ENCODE measurements at places on chromosomes 11 and 22.

- no peak for DNase-seq
Observed at GRCh38 chr11:26987272-26987671, 6.6 kb upstream of the FIBIN start.

GRCh38 chr11:74895340-74896116, 53.4 kb downstream of the XRRA1 start:
- no peak for DNase-seq

DNA sequence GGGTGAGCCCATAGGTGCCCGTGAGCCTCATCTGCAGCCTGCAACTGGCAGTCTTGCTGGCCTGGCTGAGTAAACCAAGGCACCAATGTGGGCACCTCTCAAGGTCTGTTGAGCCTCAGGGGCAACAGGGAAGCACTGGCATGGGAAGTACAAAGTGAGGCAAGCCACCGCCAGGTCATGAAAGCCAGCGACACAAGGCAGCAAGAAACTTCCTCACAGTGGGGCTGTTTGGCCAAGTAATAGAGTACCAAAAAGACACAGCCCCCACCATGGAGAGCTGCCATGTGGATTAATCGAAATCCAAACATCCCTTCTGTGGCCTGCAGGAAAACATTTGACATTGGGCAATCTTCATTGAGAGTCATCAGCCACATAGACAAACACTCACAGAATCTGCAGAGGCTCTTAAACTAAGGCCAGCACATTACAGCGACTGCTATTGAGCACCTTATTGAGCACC, 43.6 kb upstream of the FIBIN start:
- no peak for DNase-seq

DNA sequence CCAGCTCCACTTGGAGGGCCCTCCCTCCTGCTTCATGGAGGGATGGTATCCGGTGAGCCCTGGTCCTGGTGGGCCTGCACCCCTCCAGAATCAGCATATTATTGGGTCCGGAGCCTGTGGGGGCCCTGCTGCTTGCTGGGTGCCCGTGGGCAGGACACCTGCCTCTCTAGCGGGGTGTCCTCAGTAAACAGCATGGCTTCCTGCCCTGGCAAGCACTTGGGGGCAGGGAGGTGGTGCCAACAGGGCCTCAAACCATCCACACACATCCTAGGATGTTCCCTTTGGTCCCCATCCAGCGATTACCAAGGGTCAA, 108.3 kb downstream of the CTTN start:
- no peak for DNase-seq

DNA sequence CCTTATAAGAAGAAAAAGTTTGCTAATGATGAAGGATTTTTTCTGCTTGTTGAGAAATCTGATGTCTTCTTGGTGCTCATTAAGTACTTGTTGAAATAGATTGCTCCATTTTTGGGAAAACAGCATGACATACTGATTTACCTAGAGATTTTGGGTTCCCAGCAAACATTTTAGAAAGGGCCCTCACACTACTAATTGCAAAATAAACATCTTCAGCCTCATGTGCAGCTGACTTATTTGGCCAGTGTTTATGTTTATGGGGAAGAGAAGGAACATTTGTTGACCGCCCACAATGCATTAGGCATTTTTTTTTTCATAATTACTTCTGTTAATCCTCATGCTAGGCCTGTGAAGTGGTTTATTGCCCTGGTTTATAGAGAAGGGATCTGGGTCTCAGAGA, 40.1 kb downstream of the LDLRAD3 start:
- no peak for DNase-seq

GRCh38 chr11:110858547-110858921, 146.3 kb upstream of the ARHGAP20 start:
- no peak for DNase-seq

DNA sequence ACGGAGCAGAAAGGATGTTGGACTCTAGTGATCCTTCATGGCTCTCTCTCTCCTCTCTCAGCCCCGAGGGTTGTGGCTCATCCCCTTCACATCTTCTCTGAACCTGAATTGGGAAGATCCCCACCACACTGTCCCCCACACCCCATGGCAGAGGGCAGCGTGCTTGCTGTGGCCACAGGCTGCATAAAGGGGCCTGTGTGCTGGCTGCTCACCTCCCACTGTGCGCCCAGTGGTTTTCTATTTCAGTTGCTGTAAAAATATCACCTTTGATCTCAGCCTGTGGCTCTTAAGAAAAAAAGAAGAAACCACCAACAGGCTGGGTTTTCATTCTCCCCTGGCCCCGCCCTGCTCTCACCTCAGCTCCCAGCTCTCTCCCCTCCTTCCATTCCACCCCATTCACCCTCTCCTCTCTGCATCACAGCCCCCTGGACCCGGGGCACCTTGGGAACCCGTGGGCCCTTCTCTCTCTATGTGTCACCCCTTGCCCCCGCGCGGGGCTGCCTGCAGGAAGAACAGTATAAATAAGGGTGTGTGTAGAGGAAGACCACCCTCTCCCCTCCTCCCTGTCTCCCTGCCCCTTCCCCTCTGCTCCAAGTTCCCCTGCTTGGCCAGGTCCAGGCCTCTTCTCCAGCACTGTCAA, 25.8 kb upstream of the WNT11 start:
- no peak for DNase-seq

DNA sequence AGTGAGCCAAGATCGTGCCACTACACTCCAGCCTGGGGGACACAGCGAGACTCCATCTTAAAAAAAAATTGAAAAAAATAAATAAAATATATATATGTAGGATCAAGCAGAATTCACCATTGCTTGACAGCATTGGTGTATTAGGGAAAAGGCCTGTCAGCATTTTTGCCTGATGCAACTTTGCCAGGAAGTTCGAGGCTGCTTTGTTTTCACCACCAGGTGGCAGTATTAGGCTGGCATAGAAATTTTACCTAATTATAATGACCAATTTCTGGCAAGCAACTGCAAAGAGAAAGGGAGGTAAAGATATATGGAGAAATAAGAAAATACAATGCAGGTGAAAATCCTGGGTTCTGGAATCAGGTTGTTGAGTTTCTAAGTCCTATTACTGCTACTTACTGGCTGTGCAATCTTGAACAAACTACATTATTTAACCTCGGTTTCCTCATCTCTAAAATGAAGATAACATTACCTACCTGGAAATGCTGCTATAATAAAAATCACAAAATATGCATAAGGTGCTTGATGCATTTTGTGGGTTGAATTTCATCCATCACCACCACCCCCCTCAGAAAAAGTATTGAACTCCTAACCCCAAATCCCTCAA, 24.7 kb downstream of the LAYN start:
- peak; percentile 39 for DNase-seq

GRCh38 chr22:49450498-49450897, 377.2 kb downstream of the BRD1 start:
- DNase-seq = no peak

GRCh38 chr11:5178046-5178837, 22.2 kb downstream of the OR51V1 start:
- DNase-seq = no peak

GRCh38 chr11:62671608-62672389, at the start of the genes LBHD1 and UQCC3:
Gene LBHD1 (minus strand): TSS chr11:62672267. CDS start chr11:62670031, 2,236 bp downstream.
Gene UQCC3 (plus strand): TSS chr11:62671673. CDS start chr11:62671746, 73 bp downstream.
- DNase-seq = no peak

- DNase-seq = no peak
Observed at GRCh38 chr22:46478083-46478551, 59.3 kb downstream of the CELSR1 start.

GRCh38 chr22:19764636-19765476, 4.3 kb downstream of the TBX1 start:
- no peak for DNase-seq

DNA sequence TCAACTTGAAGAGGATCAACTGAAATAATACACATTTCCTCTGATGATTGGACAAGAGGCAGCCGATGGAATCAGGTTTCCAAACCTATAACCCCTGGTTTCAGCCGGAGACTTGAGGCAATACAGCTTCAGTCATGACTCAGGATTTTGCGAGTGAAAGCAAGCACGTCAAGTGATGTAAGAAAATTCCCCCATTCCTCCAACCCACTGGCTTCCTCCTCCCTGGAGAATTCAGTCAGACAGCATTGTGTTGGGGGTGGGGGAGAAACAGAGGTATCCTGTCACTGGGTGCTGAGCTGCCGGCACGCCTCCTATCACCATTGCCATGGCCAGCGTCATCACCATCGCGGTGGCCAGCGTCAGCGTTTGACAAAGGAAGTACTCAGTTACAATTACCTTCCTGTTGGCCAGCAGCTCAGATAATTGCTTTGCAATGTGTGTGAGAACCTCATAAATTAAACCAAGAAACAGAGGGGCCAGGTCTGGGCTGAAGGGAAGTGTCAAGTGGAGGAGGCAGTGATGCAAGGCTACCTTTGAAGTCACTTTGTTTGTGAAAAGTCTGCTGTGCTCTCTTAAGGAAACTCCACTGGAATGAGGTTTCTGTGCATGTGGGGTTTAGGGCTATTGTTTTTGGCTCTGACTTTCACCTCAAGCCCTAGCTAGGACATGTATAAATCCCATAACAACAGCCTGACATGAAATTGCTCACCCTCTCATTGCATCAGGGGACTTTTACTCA, 50.2 kb downstream of the LIF start:
- no peak for DNase-seq

DNA sequence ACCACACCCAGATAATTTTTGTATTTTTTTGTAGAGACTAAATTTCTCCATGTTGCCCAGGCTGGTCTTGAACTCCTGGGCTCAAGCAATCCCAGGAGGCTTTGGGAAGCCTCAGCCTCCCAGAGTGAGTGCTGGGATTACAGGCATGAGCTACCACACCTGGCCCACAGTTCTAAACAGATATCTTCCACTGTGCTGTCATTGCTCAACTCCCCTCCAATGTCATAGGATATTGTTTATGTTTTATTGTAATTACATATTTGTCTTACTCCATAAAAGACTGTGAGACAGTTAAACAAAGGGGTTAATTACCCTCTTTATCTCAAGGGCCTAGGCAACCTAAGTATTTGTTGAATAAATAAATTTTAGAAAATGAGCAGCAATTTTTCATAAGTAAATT, 204.2 kb downstream of the GRM5 start:
- DNase-seq = no peak

- DNase-seq = no peak
Observed at GRCh38 chr11:27864091-27864491, 163.8 kb upstream of the BDNF start.

DNA sequence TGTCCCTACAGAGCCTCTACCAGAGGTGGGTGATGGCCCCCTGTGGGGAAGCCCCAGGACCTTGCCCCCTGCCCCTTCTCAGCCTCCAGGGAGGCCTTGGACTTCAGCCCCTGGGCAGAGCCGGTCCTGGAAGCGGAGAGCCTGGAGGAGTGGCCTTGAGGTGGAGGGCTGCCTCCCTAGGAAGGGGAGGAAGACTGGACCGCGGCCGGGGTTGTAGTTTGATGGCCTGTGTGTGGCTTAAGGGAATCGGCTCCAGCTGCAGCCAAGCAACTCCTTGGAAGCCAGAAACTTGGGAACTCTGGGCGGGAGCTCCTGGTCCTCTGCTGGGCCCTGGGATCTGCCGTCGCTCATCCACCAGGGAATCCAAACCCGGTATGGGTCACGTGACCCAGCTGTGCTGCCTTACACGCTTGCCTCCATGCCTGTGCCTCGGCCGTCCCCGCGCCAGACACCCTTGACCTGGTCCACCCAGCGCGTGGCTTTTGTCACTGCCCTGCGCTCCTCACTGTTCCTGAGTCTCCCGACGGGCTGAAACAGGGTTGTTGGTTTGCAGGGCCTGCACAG, 23.5 kb upstream of the ARHGAP8 start:
- DNase-seq = no peak

GRCh38 chr11:88377144-88377543, 39.6 kb upstream of the CTSC start:
- no peak for DNase-seq

DNA sequence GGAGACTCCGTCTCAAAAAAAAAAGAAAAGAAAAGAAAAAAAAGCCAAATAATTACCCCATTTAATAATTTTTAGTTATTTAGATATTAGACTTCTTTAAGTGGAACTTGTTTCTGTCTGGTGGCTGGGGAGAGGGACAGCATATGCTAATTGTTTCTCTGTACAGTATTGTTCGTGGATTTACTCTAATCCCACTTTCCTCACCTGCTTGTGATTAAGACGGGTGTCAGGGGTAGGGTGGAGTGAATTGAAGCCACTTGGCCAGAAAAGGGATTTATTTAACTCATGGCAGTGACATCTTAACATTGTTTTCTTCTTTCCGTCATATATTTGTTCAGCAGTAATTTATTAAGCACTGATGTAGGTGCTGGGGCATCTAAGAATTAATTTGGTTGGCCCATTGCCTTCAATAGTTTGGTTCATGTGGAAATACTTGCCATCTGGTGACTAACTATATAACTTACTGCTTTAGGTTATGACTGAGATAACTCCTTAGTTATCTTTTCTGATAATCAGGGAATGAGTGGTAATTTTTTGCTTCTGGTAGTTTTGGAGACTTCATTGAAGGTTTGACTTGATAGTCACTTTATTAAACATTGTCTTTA, 4.6 kb downstream of the TNRC6B start:
- DNase-seq = no peak

DNA sequence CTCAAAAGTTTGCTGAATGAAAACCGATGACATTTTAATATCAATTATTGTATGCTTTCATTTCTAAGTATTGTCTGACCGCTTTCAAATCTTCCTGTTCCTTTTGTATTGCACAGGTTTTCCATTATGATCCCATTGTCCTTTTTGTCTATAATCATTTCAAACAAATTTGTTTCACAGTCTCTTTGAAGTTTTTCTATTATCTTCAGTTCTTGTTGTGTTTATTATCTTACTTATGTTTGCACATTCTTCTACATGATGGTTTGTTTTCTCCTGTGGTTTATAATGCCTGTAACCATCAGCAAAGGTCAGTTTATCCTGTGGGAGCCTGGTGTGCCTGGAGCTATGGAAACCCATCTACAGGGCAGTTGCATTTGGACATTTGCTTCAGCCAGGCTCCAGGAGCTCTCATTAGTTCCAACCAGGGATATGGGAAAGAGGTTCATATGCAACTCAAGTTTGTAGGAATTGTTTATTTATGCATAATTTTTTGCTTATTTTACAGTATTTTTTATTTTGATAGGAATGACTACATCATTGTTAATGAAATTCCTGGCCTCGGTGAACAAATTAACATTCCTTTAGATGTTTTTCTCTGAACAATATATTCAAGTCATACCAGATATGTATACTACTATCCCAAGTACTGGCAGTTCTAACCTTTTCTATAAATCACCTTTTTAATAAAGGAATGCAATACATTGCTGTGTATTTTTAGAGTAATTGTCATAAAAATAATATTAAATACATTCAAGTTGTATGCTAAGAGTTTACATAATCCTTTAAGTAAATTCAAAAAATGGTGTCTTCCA, 179.2 kb downstream of the SBF2 start:
- DNase-seq = no peak

- no peak for DNase-seq
Observed at GRCh38 chr22:41636467-41636866, 15.4 kb downstream of the XRCC6 start.

DNA sequence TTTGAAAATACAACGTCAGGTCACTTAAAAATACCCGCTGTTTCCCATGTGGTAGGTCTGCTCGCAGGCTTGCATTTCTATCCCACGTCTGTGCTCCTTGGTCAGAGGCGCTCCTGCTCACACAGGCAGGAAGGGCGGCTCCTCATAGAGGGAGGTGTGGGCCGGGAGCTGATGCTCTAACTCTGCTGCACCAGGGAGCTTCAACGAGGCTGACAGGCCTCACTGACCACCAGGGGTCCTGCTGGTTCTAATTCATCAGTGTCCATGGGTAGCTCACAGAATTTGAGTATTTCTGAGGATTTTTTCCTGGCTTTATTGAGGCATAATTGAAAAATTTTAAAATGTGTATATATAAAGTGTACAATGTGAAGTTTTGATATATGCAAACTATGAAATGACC, 68.5 kb downstream of the PIWIL3 start:
- DNase-seq = no peak

GRCh38 chr11:105023003-105023402, at the start of gene CASP5:
Gene CASP5 (minus strand): TSS chr11:105023168. CDS start chr11:105023136, 32 bp downstream.
- DNase-seq = no peak

Data from stimulated activated CD4-positive, alpha-beta T cell treated with anti-CD3 and anti-CD28 coated beads, Interleukin-1b, Interleukin-23, amount 100 ng/mL, for 1 hour (primary cell).